GM19239 (cell line): ENCODE measurements at places on chromosomes 1 and 21.

GRCh38 chr1:53519421-53519820 is 60.2 kb downstream of the DMRTB1 start:
- no peak for DNase-seq

GRCh38 chr1:234957330-234958065 is 171.1 kb downstream of the TOMM20 start:
- DNase-seq, result no peak

- no peak for DNase-seq
Measured at GRCh38 chr1:211287218-211287617, 28.1 kb downstream of the RCOR3 start.

DNA sequence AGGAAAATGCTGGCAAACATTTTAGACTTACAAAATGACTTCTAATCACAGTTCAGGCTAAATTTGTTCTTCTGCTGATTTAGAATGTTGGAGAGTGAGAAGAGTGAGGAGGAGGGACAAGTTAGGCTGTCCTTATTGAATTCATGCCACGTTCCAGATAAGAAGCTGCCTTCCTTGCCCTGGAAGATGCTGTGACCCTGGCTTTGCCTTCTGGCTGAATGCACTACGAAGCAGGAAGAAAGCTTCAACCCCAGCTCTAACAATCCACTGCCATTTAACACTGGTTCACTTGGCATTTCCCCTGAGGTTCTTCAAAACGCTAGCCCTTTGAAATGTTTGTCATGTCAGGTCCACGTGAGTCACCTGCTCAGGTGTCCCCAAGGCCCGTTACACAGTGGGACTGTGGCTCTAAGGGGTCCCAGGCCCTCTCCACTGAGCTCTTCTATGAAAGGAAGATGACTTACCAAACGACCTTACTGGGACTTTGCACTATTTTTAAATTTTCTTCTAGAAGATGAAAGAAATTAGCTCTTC is 30.0 kb upstream of the LRRC8C start:
- no peak for DNase-seq

DNA sequence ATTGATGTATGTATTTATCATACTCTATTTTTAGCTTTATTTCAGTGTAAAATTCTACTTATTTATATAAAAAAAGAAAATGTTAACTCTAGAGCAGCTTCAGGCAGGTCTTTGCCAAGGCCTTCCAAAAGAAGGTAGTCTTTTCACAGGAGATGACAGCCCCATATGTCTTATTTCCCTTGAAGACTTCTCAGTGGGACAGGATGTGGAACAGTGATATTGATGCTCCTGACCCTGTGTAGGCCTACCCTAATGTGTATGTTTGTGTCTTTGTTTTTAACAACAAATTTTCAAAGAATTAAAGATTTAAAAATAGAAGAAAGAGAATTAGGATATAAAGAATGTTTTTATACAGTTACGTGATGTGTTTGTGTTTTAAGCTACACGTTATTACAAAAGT is 1593.6 kb downstream of the AMY1C start:
- DNase-seq, result no peak
